ENCODE measurements at places on chromosomes 1 and 21.

- peak; percentile 64 for DNase-seq
Measured at GRCh38 chr1:18950401-18951026, 6.0 kb downstream of the IFFO2 start.

- DNase-seq = no peak
Measured at GRCh38 chr1:60889709-60890108, 192.7 kb upstream of the NFIA start.

DNA sequence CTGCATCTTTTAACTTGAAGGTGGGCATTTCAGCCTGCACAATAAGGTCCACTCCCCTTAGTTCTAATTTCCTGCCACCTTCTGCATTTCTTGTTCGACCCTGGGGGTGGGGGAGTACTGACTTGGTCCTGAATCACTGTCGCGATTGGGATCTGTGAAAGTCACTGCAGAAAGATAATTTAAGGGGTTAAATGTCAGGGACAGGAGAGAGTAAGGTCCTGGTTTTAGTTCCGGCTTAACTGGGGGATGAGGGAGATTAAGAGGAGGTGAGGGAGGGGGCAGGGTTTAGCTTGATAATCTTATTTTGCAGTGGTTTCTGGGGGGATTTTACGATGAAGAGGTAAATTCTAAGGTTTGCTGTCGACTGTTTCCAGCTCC is 128.1 kb downstream of the MRPS6 start:
- no peak for DNase-seq

DNA sequence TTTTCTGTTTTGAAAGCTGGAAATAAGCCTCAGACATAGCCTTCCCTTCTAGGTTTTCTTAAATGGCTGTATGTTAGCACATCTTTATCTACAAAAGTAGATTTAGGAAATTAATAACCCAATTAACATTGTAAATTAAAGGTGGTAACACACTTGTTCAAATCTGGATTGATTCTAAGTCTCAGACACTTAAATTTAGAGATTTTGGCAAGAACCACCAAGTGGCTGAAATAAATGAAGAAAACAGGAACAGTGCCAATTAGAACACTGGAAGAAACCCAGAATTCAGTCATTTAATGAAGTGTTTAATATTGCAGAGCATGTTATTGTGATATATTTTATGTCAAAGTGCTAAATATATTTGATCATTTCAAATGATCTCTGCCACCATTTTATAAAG is 628.2 kb downstream of the USP25 start:
- no peak for DNase-seq

GRCh38 chr21:35239811-35240219 is 190.7 kb upstream of the RUNX1 start:
- DNase-seq = peak; percentile 37

DNA sequence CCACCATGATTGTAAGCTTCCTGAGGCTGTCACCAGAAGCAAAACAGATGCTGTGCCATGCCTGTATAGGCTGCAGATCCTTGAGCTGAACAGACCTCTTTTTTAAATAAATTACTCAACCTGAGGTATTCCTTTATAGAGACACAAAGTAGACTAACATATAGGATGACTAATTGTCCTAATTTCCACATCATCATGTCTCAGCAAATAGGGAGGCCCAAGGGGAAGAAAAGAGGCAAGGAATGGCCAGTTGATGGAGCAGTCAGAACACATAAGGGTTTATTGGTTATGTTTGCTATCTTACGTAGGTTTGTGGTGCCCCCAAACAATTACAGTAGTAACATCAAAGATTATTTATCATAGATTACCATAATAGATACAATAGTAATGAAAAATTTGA is 126.2 kb downstream of the RASAL2 start:
- peak; percentile 36 for DNase-seq

GRCh38 chr1:178694923-178695525 is 30.0 kb upstream of the RALGPS2 start:
- no peak for DNase-seq

- DNase-seq = no peak
Measured at GRCh38 chr1:70768216-70768615, 279.4 kb downstream of the PTGER3 start.

DNA sequence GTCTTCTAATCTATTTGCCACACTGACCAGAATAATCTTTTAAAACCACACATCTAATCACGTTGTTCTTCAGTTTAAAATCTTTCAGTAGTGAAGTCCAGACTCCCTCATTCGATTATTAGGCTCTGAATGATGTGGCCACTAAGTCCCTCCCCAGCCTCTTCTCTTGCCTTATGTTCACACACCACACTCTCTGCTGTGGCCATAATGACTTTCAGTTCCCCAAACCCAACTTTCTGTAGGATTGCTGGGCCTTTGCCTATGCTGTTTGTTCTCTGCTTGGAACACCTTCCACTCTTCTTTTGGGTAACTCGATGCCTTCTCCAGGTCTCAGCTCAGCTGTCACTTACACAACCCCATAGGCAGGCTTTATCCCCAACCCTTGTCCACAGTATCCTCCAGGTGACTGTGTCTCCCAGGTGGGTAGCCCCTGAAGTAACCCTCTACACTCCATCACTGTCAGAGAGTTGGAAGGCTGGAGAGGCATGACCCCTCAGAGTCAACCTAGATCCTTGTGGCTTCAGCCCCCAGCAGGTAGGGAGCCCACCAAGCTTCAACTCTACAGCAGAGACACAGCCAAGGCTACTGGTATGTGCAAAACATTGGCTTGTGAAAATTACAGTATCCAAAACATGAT is 8.4 kb upstream of the SLC37A1 start:
- DNase-seq = no peak

GRCh38 chr1:39272027-39272797 is 67.7 kb downstream of the MACF1 start:
- DNase-seq = peak; percentile 11

DNA sequence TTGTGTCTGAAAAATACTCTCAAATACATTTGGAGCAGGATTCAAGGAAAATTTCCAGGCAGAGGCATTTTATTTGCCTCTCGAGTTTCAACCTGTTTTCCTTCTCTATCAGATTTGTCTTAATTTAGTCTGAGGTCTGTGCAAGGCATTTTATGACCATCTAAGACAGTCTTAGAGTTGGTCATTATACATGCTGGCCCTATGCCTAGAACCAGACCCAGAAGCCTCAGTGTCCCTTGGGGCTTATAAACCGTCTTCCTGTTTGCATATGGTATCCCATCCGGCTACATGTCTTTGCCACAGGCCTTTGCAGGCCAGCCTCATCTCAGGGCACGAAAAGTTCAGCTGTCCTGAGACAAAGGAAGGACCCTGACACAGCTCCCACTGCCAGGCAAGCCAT is 346.1 kb downstream of the SIPA1L2 start:
- DNase-seq = peak; percentile 31

- no peak for DNase-seq
Measured at GRCh38 chr1:101971304-101971703, 25.4 kb downstream of the OLFM3 start.

DNA sequence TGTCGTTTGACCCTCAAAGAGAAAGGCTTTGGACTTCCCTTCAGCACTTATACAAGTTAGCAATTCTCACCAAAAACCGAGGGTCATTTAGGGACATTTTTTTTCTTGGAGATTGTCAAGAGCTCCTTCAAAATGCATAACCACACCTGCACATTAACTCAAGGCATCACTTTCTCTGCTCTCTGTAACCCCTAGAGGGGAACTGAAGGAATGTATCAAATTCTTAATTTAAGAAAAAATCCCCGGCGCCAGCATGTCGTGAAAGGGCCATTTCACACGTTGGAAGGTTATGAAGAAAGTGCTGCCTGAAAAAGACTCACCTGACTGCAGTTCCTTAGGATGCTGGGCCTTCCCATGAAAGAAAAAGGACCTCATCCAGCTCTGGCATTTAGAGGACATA is 131.6 kb upstream of the ZC3H12A start:
- no peak for DNase-seq
